Inflammatory macrophage (primary cell): ENCODE measurements at places on chromosomes 11 and 22.
A peak's percentile ranks its signal among the peaks of the same experiment; 100 is the strongest.

- DNase-seq, result no peak
These were observed 106.4 kb downstream of the DSCAML1 start for GRCh38 chr11:117690484-117691217.

DNA sequence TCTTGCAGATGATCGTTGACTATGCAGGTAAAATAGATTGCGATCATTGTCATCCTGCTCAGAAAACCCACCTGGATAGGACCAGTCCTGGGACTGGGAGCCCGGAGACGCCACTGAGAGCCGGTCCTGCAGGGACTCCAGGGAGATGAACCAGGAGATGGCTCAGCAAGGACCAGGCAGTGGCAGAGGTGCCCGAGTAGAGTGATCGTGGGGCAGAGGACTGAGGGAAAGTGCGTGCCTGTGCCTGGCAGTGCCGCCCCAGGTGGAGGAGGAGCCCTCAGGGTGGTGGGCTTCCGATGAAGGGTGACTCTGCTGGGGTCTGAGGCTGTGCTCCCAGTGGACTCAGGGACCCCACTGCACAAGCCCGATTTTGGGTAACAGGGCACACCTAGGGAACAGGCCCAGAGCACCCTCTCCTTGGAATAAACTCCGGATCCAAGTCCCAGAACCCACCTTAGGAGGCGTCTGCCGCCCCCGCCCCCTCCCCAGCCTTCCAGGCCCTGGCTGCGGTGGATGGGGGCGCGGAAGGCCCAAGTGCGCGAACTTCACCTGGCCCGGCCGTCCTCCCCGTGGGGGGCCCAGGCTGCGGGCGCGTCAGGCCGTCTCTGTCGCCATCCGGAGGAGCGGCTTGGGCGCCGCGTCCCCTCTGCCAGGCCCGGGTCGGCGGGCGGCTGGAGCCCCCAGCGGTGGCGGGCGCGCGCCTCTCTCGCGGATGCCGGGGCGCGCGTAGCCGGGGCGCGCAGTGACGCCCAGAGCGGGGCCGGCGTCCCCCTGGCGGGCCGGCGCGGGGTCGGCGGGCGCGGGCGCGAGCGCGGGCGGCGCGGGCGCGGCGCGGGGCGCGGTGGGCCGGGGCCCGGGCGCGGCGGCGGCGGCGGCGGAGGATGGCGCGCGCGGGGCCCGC is 1338.8 kb downstream of the BRD1 start:
- DNase-seq, result no peak

GRCh38 chr22:24503137-24503842 is 8.2 kb downstream of the UPB1 start:
- peak; percentile 89 for DNase-seq

- no peak for DNase-seq
These were observed 424.9 kb upstream of the CCDC90B start for GRCh38 chr11:83711106-83711527.

DNA sequence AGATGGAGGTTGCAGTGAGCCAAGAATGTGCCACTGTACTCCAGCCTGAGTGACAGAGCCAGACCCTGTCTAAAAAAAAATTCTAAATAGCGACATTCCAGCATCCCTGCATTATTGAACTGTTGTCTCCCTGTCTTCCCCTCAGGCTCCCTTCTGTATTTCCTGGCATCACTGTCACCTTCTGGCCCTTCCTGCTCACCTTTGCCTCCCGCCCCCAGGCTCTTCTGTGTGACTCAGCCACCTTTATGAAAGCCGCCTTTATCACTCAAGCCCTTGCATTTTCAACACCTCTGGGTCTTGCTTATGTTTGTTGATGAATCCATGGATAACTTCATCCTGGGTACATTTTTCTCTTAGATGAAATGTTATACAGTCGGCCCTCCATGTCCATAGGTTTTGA is 21.1 kb downstream of the UBASH3B start:
- DNase-seq, result no peak
